Activated CD8-positive, alpha-beta memory T cell treated with anti-CD3 and anti-CD28 coated beads, Interleukin-2, amount 10 ng/mL, durations not matched to agents 7 days and 5 days (primary cell): ENCODE measurements at places on chromosomes 1 and 21.

GRCh38 chr1:201966171-201966570, 10.9 kb downstream of the TIMM17A start:
- DNase-seq: no peak

DNA sequence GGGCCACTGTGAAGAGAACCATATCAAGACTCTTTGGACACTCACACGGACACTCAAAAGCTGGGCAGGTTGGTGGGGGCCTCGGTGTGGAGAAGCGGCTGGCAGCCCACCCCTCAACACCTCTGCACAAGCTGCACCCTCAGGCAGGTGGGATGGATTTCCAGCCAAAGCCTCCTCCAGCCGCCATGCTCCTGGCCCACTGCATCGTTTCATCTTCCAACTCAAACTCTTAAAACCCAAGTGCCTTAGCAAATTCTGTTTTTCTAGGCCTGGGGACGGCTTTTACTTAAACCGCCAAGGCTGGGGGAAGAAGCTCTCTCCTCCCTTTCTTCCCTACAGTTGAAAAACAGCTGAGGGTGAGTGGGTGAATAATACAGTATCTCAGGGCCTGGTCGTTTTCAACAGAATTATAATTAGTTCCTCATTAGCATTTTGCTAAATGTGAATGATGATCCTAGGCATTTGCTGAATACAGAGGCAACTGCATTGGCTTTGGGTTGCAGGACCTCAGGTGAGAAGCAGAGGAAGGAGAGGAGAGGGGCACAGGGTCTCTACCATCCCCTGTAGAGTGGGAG, 36.3 kb upstream of the TDRD10 start:
- DNase-seq: no peak

DNA sequence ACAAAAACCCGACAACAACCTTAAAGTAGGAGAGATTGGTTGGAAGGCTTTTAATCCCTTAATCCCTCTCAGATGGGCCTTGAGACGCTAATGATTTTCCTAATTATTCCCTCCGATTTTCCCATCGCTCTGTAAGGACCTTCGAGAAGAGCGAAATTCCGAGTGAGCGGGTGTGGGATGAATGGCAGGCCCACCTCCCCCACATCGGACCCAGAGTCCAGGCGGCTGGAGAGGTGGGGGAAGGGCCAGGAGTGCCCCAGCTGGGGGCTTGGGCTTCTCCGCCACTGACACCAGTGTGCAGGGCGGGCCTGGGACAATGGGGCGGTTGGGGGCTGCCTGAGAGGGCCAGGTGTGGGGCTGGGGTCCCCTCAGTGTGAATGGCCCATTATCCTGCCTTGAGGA, 23.4 kb downstream of the RHBG start:
- DNase-seq: no peak

GRCh38 chr1:12167493-12168429, 970 bp downstream of the TNFRSF1B start:
- no peak for DNase-seq

GRCh38 chr1:174657411-174657810, 209.6 kb downstream of the GPR52 start:
- no peak for DNase-seq

- no peak for DNase-seq
These were observed 70.8 kb downstream of the TMEM200B start for GRCh38 chr1:29052941-29053340.

GRCh38 chr1:24966724-24967346, 36.8 kb upstream of the RUNX3 start:
- DNase-seq: peak; percentile 96

DNA sequence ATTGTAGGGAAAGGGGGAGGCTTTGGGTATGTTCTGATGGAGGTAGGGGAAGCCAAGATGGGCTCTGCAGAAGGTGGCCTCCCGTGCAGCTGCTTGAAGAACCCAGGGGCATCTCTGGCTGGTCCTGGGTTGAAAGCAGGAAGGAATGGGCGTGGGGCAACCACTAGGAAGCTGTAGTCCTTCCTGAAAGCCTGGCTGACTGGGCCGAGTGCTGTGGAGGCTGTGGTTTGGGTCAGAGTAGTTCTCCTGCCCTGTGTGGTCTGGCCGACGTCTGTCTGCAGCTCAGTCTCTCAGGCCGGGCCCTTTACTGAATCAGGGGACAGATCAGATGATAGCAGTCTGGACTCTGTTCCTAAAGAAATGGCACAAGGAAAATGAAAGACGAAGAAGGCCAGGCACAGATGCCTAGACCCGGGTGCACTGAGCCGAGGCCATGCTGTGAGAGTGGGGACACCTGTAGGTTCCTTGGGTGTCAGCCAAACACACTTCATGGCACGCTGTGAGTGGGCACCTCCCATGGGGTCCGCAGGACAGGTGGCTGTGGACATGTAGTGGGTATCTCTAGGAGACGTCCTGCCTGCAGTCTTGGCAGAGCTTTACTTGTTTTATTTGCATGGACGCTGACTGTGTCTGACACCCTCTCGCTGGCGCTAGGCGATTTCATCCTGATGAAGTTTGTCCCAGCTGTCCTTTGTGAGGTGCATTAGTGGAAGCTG, 87.0 kb downstream of the POFUT2 start:
- DNase-seq: peak; percentile 39

DNA sequence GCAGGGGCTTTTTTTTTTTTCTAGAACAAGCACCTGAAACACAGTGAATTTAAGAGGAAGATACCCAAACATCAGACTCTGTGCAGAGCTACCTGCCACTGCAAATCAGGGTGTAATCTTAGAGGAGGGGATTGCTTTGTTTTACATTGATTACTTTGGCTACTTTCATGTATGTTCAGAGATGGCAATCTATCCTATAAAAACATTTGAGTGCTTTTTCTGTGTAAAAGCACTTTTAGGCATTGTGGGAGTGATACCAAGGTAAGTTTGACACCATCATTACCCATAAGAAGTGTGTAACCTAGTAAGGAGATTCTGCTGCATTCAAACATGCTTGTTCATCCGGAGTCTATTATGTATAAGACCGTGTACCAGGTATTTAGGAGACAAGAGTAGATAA, 50.1 kb downstream of the ZFYVE9 start:
- DNase-seq: no peak

GRCh38 chr1:115492880-115493279, 148.9 kb upstream of the VANGL1 start:
- DNase-seq: no peak

- no peak for DNase-seq
These were observed 28.2 kb upstream of the KHDRBS1 start for GRCh38 chr1:31985430-31985829.

DNA sequence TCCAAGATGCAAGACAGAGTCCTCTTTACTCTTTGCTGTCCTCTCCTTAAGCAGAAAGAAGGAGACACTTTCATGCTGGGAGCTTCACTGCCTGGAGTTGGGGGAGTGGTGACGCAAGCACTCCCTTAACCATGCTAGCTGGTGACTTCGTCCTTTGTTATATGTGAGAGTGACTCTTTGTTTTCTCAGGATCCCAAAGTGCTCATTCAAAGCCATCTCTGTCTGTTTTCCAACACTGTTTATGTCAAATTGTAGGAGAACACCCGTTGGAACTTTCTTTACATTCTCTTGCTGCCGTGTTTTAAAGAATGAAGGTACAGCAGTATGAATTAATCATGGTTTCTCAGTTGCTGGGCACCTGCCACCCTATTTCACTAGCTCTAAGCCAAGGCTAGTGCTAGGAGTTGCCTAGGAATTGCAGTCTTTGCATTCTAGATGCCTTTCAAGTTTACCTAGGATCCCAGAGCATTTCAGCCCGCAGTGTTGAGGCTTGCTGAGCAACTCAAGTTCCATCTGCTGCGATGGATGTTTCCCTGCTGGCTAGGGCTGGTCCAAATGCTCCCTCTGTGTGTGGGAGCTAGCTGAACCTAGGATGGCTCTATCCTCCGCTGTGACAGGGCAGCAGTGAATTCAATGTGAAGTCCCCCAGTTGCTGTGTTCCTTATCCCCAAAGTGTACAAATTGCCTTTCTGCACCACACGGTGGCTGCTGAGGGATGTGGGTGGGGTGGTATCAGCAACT, 82.6 kb upstream of the GPR52 start:
- no peak for DNase-seq

- DNase-seq: peak; percentile 69
These were observed 14.8 kb downstream of the IL6R start for GRCh38 chr1:154419620-154420571.

GRCh38 chr1:113977906-113978305, 1.4 kb upstream of the OLFML3 start:
- no peak for DNase-seq

DNA sequence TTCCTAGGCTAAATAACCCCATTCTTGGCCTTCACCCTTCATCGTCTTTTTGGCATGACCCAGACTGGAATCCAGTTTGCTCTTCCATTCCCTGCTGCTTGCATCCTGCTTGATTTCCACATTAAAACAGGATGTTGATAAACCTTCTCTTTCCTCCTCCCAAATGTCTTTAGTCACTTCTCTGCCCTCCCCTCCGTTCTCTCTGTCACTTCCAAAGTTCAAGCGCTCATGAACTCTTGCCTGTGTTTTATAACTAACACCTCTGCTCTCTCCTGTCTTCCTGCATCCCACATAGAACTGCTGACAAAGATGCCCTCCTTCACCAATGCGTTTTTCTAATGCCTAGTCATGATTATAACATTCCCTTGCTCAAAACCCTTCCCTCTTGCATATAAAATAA, 65.6 kb upstream of the SLC44A3 start:
- no peak for DNase-seq

GRCh38 chr1:115527746-115528145, 114.0 kb upstream of the VANGL1 start:
- no peak for DNase-seq

- no peak for DNase-seq
These were observed 529.8 kb downstream of the KIF26B start for GRCh38 chr1:245684571-245684970.

DNA sequence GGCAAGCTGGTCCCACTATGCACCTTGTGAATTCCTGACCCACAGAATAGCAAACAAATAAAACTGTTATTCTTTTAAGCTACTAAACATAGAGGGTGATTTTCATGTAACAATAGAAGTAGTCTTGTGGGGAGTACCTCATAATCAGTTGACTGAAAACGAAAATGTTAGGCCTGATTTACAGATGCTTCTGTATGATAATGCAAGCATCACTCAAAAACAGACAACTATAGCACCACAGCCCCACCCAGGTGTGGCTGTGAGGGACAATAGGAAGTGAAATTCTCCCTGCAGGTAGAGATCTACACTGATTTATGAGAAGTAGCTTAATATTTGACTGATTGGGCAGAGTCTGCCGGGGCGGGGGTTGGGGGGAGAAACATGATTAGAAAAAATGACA, 26.5 kb upstream of the KRTAP19-8 start:
- DNase-seq: no peak

DNA sequence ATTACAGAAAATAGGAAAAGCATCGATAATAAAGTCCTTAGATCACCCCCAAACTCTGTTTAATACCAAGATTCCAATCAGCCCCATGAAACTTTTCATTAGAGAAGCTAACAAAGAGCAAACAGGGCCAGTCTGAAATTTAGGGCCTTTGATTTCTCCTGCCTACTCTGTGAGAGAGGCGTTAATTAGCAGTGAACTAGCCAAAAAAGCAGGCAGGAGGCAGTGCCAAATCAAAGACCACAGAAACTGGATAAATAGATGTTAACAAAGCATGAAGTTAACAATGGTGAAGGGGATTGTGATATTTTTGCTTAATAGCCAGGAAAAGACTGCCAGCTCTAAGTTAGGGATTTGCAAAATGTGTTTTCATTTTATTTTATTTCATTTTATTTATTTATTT, 11.2 kb downstream of the TAF5L start:
- DNase-seq: no peak

GRCh38 chr1:37474697-37475379, 458 bp downstream of the ZC3H12A start:
- DNase-seq: peak; percentile 51

- DNase-seq: peak; percentile 41
These were observed 100.7 kb upstream of the SPATA6 start for GRCh38 chr1:48572646-48573258.

DNA sequence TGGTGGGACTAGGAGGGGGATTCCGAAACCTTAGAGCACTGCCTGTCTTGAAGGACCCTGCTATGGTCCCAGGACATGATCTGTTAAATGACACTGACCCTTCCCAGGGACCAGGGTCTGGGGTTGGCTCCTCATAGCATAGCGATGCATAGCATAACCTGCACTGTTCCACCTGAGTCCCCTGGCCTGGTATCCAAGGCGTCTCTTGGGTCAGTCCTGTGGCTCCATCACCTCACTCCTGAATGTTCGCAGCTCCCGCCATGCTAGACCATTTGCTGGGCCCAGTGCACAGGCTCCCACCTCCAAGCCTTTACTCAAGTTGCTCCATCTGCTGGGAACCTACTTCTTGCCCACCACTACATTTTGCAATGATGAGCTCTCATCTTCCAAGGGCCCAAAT, 39.0 kb upstream of the MAGOH start:
- DNase-seq: no peak

GRCh38 chr1:151638812-151639211, 27.0 kb downstream of the SNX27 start:
- no peak for DNase-seq

GRCh38 chr1:169115891-169116585, 9.5 kb downstream of the ATP1B1 start:
- no peak for DNase-seq

- no peak for DNase-seq
These were observed 113.5 kb downstream of the LHX9 start for GRCh38 chr1:198030682-198031081.

DNA sequence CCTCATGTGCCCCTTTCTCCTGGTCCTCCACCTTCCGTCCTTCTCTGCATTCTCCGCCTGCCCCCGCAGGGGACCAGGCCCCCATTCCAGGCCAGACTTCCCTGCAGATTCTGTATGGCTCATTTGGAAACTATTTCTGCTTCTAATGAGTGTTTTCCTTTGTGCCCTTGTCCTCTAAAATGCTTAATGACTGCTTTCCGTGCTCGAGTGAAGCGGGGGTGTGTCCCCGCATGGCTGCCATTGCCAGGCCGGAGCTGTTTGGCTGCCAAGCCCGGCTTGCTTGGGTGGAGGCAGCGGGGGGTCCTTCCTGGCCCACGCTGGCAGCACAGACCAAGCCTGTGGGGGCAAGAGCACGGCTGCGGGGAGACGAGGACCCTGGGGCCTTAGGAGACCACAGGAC, 299.3 kb upstream of the VAMP3 start:
- DNase-seq: no peak

DNA sequence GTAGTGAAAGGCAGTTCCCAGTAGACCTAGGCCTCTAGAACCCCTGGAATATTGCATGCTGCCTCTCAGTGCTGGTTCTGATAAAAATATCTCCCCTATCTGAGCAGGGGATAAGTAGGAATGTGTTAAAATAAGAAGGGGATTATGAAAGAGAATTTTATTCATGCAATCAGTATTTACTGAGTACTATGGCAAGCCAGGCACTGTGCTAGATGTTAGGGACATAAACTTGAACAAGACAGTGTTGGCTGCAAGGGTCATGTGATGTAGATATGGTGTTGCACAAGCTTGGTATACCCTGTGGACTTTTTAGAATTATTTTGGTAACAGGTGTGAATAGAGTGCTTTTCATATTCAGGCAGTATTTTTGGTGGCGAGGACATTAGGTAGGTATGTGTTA, 23.6 kb downstream of the NOS1AP start:
- no peak for DNase-seq

DNA sequence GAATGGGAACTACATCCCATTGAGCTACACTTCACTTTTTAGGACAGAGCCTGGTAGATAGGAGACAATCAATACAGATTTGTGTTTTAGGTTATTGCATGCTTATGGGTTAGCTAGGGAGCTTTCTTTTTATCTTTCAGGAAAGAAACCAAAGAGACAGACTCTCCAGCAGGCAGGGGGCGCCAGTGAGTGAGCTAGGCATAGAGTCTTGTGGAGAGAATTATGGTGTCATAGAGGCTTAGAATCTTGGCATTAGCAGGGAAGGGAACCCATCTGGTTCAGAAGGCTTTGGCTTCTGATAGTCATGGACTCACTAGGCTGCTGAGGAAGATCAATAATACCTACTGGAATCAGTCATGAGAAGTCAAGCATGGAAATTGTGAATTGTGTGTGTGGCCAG, at the start of gene SMCP:
SMCP (plus strand) TSS at position 281 of the 400 bp plus-strand sequence. CDS start 6,101 bp downstream, outside the sequence.
- DNase-seq: no peak
